PC-9 (cell line): ENCODE measurements at places on chromosomes 4 and X. TPM values are rescaled to one million over a fixed set of nuclear protein-coding genes. Genes with fewer than 3 reads are reported as not detected.

DNA sequence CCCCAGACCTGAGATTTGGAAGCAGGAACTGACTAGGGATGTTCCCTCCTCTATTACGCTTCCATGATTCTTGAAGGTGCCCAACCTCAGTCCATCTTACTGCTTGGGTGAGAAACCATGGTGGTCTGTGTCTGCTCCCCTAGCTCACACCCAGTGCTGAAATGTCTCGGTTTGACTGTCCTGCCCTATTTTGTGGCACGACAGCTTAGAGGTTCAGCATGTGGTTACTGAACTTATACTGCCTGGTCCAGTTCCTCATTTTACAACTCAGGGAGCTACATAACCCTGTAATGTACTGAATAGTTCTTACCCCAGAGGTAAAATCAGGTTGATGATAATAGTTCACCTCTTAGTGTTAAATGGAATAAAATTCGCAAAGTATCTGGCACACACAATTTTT, 203.1 kb downstream of the RBM46 start:
- H3K36me3 ChIP-seq = no peaks in the 10 kb centered on the region
- H3K4me3 ChIP-seq = no peak overlapping the region
- no peaks in the 10 kb centered on the region for H3K27me3 ChIP-seq
- H3K4me1 ChIP-seq = no peaks in the 10 kb centered on the region

DNA sequence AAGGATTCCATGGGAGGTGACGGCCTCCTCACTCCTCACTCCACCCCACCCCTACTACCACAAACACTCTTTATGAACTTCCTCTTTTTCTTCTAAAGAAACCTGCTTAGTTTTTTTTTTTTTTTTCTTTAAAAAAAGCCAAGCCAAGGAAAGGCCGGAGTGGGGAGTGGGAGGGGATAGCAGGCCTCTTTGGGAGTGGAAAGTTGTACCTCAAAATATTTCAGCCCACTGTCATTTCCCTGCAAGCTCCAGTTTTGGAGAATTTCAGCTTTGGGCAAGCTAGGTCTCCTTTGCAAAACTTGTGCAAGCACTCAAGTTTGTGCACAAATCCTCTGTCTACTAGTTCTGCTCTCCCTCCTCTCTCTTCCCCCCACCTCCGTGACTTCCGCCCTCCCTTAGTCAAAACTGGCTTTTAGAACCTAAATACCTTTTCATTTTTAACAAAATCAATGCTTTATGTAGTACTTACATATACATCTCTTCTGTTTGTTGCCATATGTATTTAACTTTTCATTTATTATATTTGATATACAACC, 512 bp upstream of the ANTXR2 start:
- H3K4me3 ChIP-seq = peak overlapping the region; percentile 70
- DNase-seq = no peak
- no peak overlapping the region for H3K27ac ChIP-seq
- H3K36me3 ChIP-seq = no peaks in the 10 kb centered on the region
- H3K4me1 ChIP-seq = peaks cover 21% of the 10 kb centered on the region

The SLC25A4 gene
- 15.6 and 15.9 TPM in 2 replicates for total RNA-seq

GRCh38 chr4:79083406-79084010, 144.3 kb upstream of the PAQR3 start:
- H3K4me3 ChIP-seq = no peak overlapping the region
- no peak overlapping the region for H3K27ac ChIP-seq
- H3K27me3 ChIP-seq = no peaks in the 10 kb centered on the region
- no peak for DNase-seq

DNA sequence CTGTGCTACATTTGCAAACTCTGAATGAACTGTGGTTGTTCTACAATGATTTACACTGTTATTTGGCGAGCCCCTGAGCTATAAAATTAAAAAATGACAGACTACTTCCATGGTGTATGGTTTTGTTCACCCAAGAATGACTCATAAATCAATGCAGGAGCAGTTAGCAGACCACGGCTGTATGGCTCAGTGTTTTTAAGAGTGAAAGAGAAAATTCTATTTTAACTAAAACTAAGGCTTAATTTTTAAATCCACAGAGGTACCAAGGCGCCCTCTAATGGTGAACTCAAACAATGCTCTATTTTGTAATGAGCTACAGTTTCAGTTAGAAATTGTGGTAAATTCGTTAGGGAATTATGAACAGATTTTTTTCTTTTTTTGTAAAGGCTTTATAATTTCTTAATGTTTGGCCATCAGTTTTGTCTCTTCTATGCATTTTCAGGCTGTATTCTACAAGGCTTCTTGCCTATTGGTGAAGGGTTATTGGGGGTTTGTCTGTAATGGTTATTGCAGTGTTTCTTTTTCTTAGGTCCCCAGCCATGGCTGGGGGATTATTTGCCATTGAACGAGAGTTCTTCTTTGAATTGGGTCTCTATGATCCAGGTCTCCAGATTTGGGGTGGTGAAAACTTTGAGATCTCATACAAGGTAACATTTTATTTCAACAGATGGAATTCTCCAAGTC, 32.5 kb downstream of the HMGB2 start:
- no peaks in the 10 kb centered on the region for H3K36me3 ChIP-seq
- H3K27ac ChIP-seq = no peak overlapping the region

The RAB39B gene
- total RNA-seq = not detected in 2 replicates

DNA sequence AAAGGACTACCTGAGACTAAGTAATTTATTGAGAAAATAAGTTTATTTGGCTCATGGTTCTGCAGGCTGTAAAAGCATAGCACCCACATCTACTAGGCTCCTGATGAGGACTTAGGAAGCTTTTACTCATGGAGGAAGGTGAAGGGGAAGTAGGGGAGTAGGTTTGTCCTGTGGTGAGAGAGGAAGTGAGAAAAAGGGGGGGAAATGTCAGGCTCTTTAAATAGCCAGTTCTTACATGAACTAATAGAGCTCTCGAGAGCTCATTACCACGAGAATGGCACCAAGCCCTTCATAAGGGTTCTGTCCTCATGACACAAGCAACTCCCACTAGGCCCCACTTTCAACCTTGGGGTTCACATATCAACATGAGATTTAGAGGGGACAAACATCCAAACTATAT, 125.5 kb upstream of the NRK start:
- no peak overlapping the region for H3K4me3 ChIP-seq
- peaks cover 53% of the 10 kb centered on the region for H3K4me1 ChIP-seq
- no peaks in the 10 kb centered on the region for H3K36me3 ChIP-seq
- DNase-seq = no peak

The PAGE2B gene
- total RNA-seq = not detected in 2 replicates

DNA sequence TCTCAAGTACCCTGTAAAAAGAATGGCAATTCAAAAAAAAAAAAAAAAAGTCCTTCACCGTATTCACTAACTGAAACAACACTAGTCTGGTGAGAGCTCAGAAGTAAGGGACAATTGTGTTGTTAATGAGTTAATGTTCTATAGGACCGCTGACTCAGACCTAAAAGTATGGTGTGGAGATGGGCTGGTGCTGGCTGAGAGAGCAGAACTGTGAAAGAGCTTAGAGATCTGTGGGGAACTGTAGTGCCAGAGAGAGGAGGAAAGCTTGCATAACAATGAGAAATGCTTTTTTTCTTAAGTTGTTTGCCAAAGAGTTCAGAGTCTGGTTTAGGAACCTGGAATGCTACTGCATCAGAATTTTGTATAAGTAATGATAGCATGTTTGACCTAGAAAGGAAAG, 65.1 kb downstream of the LHFPL1 start:
- DNase-seq = no peak
- no peak overlapping the region for H3K4me3 ChIP-seq
- H3K4me1 ChIP-seq = no peaks in the 10 kb centered on the region
- no peaks in the 10 kb centered on the region for H3K27me3 ChIP-seq
- H3K36me3 ChIP-seq = no peaks in the 10 kb centered on the region
- no peak overlapping the region for H3K27ac ChIP-seq

DNA sequence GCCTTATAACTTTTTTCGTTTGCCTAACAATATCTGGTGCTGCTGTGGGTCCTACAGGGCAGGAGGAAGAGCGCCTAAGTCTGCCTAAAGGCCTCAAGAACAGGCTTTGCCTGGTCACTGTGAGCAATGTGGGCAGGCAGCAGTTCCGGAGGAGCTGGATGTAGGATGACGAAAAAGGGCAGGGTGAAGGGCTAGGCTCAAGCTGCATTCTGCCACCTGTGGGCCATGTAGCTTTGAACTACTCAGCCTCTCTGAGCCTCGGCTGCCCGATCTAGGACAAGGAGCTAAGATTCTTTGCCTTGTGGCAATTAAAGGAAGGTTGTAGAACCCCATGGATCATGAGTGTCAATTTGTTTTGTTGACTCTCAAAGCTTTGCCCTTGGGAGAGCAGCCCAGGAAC, 57.1 kb upstream of the MAMLD1 start:
- peaks cover 29% of the 10 kb centered on the region for H3K4me1 ChIP-seq
- no peak overlapping the region for H3K27ac ChIP-seq
- H3K4me3 ChIP-seq = no peak overlapping the region
- no peaks in the 10 kb centered on the region for H3K36me3 ChIP-seq
- DNase-seq = no peak

GRCh38 chrX:78327370-78328086, at the start of gene CYSLTR1:
CYSLTR1 (minus strand) TSS chrX:78327611; CDS start chrX:78273746, 53,865 bp downstream.
- no peak within 1 kb of the TSS for H3K4me3 ChIP-seq
- H3K36me3 ChIP-seq = no peaks in the 10 kb centered on the region
- H3K4me1 ChIP-seq = no peaks in the 10 kb centered on the region
- no peak within 1 kb of the TSS for H3K27ac ChIP-seq
- no peaks in the 10 kb centered on the region for H3K27me3 ChIP-seq

DNA sequence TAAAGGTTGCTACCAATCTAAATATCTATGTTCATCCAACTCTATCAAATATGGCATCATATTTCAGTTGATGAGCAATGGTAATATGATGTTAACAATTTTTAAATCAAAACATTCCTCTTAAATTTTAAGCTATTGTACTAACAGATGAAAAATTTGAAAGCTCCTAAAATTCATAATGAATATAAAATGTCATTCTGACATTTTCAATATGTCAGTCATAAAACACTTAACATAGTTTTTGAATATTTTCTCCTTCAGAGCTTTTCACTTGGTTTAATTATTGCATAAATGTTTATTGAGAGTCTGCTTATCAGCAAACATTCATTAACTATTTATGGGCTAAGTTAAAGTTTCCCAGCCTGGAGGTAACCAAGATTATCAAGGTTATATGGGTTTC, 11.8 kb downstream of the ARSJ start:
- H3K27ac ChIP-seq = no peak overlapping the region
- no peaks in the 10 kb centered on the region for H3K27me3 ChIP-seq
- H3K36me3 ChIP-seq = no peaks in the 10 kb centered on the region
- no peaks in the 10 kb centered on the region for H3K4me1 ChIP-seq
- DNase-seq = no peak

DNA sequence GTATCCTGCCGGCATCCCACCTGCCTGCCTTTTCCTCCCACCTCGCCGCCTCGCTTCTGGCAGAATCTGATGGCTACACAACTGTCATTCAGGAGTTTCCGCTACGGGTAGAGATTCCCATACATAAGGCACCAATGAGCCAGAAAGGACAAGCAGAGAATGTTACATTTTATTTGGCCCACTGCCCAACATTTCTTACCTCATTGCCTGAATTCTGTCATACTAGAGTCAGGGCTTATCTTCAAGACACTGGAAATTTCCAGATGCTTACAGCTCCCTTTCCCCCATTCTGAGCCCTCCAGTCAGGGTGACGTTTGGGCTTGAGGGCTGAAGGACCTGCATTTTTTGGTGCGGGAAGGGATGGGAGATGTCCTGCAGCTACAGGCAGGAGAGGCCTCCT, 113.0 kb downstream of the NHS start:
- H3K36me3 ChIP-seq = no peaks in the 10 kb centered on the region
- H3K27ac ChIP-seq = no peak overlapping the region
- no peak overlapping the region for H3K4me3 ChIP-seq
- DNase-seq = no peak
- H3K4me1 ChIP-seq = peaks cover 12% of the 10 kb centered on the region; the same call in 1 of the 2 replicates

- no peaks in the 10 kb centered on the region for H3K27me3 ChIP-seq
- H3K27ac ChIP-seq = no peak overlapping the region
- DNase-seq = no peak
Measured at GRCh38 chrX:119189115-119189514, 47.0 kb upstream of the PGRMC1 start.

DNA sequence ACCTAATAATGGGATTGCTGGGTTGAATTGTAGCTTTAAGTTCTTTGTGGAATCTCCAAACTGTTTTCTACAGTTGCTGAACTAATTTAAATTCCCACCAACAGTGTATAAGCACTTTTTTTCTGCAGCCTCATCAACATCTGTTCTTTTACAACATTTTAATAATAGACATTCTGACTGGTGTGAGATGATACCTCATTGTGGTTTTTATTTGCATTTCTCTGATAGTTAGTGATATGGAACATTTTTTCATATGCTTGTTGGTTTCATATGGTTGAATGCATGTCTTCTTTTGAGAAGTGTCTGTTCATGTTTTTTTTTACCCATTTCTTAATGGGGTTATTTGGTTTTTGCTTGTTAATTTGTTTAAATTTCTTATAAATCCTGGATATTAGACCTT, 1718.9 kb downstream of the C4orf33 start:
- H3K36me3 ChIP-seq = no peaks in the 10 kb centered on the region
- no peaks in the 10 kb centered on the region for H3K4me1 ChIP-seq
- DNase-seq = no peak
- H3K4me3 ChIP-seq = no peak overlapping the region
- H3K27ac ChIP-seq = no peak overlapping the region
- H3K27me3 ChIP-seq = no peaks in the 10 kb centered on the region

The KLHL15 gene
- total RNA-seq = 3.5 and 3.7 TPM in 2 replicates

- H3K27me3 ChIP-seq = no peaks in the 10 kb centered on the region
- no peaks in the 10 kb centered on the region for H3K36me3 ChIP-seq
- no peak for DNase-seq
- H3K4me3 ChIP-seq = no peak overlapping the region
Measured at GRCh38 chr4:10046471-10046870, 25.2 kb upstream of the SLC2A9 start.
